NCI-H774 (cell line): ENCODE measurements at places on chromosomes 4 and X.
A peak's percentile ranks its signal among the peaks of the same experiment; 100 is the strongest.

DNA sequence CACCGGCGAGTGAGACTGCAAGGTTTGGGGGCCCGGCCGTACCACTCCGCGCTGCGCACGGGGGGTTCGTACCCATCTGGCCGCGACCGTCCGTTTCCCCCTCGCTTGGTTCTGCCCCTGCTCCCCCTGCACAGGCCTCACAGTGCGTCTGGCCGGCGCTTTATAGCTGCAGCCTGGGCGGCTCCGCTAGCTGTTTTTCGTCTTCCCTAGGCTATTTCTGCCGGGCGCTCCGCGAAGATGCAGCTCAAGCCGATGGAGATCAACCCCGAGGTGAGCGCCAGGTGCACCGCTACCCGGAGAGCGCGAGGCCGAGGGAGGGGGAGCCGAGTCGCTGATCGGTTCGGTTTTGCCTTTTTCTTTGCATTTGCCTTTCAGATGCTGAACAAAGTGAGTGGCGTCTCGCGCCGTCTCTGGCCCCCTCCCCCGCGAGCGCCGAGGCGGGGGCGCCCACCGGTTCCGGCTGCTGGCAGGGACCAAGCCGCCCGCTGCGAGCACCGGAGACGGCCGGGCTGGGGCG, at the start of gene UCHL1:
Gene UCHL1 (plus strand): TSS at position 189 of the 517 bp plus-strand sequence. CDS start 49 bp downstream, at position 238.
- peak; percentile 92 for DNase-seq

DNA sequence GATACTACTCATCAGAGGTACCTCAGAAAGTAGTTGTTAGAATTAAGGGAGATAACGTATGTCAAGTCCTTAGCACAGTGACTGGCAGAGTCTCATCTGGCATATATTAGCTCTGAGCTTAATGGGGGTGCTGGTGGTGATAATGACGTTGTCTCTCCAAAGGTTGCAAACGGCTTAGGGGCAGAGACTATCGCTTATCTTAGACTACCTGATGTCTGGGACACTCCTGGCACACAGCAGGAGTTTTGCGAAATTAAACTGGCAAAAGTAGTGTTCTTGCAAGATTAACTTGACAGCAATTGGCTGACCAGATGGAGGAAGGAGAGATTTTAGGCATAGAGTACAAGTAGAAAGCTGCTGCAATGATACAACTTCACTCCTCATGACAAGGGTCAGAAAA, 300.1 kb upstream of the FTHL17 start:
- no peak for DNase-seq

GRCh38 chr4:184282251-184282713, 64.6 kb upstream of the ENPP6 start:
- no peak for DNase-seq

GRCh38 chr4:128684016-128684415, 125.5 kb upstream of the JADE1 start:
- DNase-seq, result no peak

GRCh38 chr4:168664242-168664891, 167.5 kb downstream of the PALLD start:
- no peak for DNase-seq

GRCh38 chrX:110402091-110402849, 43.6 kb downstream of the RTL9 start:
- no peak for DNase-seq

DNA sequence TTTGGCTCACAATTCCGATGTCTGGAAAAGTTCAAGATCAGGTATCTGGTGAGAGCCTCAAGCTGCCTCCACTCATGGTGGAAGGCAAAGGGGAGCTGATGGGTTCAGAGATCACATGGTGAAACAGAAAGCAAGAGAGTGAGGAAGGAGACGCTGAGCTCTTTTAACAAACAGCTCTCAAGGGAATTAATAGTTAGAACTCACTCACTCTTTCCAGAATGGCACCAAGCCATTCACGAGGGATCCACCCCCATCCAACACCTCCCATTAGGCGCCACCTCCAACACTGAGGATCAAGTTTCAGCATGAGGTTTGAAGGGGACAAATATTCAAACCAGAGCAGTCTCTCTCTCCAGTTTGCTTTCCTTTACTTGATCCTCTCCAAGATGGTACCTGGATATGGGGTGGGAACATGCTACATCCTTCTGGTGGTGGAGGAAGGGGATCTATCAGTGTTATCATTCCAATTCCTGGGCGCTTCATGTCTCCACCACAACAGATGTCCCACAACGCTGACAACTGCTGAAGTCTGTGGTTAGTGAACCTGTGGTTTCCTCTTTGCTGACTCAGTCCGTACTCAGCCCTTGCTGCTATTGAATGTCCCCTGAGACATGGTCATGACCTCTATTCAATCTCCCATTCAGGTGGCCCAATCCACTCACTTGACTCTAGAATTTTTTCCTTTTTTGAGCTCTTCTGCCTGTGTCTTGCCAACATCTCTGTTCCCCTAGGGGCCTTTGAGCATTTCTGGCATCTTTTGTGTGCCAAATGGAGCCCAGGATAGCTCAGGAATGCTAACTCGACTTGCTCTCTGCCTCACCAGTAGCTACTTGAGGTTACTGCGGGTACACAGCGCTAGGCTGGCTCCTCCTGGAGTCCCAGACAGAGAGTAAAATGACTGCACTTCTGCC, 395.2 kb downstream of the MID1IP1 start:
- no peak for DNase-seq
